Heart right ventricle (tissue), 16 donors: ENCODE measurements at places on chromosomes 3 and 15. TPM values are rescaled to one million over a fixed set of nuclear protein-coding genes. Genes with fewer than 3 reads are reported as not detected.

Gene TBC1D23
- total RNA-seq, result 40.4 TPM

DNA sequence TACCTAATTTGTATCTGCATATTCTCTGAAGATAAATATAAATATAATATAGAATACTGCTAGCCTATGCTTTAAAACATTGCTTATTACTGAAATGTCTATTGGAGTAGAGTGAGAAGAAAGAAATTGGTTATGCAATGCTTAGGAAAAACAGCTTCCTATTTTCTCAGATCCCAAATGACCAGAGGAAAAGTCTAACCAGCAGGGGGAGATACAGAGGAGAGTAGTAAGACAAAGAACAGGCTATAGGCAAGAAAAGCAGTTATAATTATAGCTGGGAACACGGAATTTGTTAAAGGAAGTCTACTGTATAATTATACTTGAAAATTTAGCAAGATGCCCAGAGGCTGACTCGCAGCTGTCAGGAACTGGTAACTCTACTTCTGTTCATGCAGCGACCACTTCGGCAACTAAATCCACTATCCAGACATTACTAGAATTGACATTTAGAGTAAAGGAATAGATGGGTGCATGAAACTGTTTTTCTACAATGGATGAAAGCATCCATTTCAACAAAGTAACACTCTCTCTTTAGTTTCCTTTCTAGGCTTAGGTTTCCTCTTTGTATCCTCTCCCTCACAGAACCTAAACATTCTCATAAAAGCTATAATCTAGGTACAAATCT lies 97.2 kb downstream of the TBC1D5 start:
- peak; percentile 46 for DNase-seq

GRCh38 chr3:15405448-15406050 lies 21.8 kb downstream of the METTL6 start:
- DNase-seq, result no peak

GRCh38 chr3:11170052-11170770 lies 15.9 kb downstream of the HRH1 start:
- no peak for DNase-seq

DNA sequence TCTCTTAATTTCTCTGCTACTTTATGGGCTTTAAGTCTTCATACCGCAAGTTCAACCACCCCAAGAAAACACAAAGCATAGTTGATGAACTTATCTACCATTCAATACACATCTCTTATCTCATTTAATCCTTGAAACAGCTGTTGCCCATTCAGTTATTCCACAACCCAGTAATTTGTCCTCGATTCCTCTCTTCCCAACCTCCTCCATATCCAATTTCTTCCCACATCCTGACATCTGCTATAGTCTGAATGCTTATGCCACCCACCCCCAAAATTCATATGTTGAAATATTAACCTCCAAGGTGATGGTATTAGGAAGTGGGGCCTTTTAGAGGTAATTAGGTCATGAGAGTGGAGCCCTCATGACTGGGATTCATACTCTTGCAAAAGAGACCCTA lies 345.4 kb downstream of the ERC2 start:
- no peak for DNase-seq
